ENCODE measurements at places on chromosomes 5 and 9.

- DNase-seq, result no peak
These were observed 82.3 kb downstream of the CEMIP2 start for GRCh38 chr9:71685988-71686387.

- no peak for DNase-seq
These were observed 77.6 kb downstream of the UGCG start for GRCh38 chr9:111974092-111974681.

DNA sequence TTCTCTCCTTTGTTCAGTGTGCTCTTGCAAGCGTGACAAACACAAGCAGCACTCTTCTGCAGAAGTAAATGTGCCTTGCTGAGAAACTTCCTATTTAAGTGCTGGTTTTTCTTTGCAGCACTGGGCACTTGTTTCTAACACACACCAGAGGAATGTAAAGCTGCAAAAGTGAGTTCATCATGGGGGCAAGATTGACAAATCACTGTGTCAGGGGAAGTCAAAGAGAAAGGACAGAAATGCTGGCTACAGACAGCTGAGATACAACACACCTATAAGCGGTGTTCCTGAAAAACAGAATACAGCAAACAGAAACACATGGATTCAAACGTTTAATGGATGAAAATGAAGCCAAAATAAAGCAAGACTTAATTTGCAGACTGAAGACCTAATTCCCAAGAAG lies 19.6 kb downstream of the ROR2 start:
- no peak for DNase-seq

GRCh38 chr9:120710110-120710981 lies 3.9 kb downstream of the MEGF9 start:
- DNase-seq, result no peak

DNA sequence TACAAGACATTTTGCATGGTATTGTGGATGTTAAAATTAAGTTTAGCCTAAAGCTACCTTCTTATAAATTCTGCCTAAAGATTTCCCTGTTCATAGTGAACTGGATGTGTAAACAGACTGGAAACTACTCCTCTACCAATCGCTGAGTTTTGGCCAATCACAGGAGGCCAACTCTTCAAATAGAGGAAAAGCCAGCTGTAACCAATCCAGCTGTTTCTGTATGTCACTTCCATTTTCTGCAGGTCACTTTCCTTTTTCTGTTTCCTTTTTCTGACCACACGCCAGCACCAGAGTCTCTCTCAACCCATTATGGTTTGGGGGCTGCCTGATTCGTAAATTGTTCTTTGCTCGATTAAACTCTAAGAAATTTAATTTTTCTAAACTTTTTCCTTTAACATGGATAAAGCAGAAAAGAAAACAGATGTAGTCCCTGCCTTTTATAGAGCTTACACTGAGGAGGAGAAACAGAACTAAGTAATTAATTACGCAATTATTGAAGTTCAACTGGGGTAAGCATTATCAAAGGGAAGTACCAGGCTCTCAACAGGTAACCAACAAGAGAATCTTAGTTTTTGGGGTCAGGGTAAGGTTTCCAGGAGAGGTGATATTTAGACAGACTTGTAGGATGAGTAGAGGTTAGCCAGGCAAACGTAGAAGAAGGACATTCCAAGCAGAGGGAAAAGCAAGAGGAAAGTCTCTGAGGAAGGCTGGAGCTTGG lies 27.7 kb downstream of the RANBP3L start:
- DNase-seq, result no peak

DNA sequence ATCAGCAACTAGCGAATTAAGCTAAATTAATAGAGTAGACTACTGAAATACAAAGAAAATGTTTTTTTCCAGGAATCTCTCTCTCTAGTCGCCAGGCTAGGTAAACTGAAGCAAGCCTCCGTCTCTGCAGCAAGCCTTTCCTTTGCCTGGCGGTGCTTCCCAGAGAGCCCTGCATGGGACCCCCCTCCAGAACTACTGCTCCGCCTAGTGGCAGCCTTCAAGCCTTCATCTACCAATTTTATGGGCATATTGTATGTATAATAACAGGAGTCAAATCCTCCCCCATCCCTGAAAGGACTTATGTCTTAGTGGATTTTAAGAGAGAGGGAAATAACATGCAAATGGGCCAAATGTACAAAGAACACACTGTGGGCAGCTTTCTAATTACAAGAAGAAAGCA lies 241.9 kb downstream of the SAXO1 start:
- DNase-seq, result no peak

- DNase-seq, result no peak
These were observed 169.3 kb downstream of the DCP2 start for GRCh38 chr5:113145757-113146387.

- DNase-seq, result no peak
These were observed 94.0 kb downstream of the COL5A1 start for GRCh38 chr9:134735441-134736175.

- DNase-seq, result no peak
These were observed 105.6 kb downstream of the PSD2 start for GRCh38 chr5:139901251-139901575.

GRCh38 chr5:154203798-154204578 lies 13.5 kb downstream of the GALNT10 start:
- DNase-seq, result no peak

DNA sequence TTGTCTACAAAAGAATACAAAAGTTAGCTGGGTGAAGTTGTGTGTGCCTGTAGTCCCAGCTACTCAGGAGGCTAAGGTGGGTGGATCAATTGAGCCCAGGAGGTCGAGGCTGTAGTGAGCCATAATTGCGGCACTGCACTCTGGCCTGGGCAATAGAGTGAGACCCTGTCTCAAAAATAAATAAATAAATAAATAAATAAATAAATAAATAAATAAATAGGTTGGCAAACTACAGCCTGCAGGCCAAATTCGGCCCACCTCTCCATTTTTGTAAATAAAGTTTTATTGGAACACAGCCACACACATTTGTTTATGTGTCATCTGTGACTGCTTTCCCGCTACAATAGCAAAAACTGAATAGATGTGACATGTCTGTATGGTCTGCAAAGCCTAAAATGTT lies 9.5 kb downstream of the PTGS1 start:
- DNase-seq, result no peak

GRCh38 chr9:97853844-97854695 lies 1.0 kb downstream of the FOXE1 start:
- no peak for DNase-seq

- no peak for DNase-seq
These were observed 87.4 kb downstream of the KIAA1958 start for GRCh38 chr9:112574008-112574407.

GRCh38 chr5:61115968-61116367 lies 46.3 kb downstream of the SMIM15 start:
- DNase-seq, result no peak

Measured in activated CD4-positive, CD25-positive, alpha-beta regulatory T cell treated with anti-CD3 and anti-CD28 coated beads, Interleukin-2, amount 50 U/mL, for 16 hours (primary cell).